ENCODE measurements at places on chromosomes 12 and 14.

GRCh38 chr12:124252964-124253363 lies 41.9 kb upstream of the RFLNA start:
- DNase-seq, result no peak

DNA sequence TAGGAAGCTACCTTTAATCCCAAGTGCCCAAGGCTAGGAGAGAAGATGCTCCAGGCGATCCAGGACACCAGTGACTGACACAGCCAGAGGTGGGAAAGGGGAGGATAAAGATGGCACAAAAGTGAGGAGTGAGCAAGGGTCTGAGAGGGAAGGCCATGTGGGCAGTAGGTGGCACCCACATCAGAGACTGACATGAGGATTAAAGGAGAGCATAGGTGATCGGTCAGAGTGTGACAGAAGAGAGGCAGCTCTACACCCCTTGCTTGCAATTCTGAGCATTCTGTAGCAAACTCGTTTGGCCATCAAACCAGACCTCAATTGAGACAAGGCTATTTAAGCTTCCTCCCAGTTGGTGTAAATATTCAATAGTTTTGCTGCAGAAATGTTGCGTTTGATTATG lies 724 bp upstream of the CD27 start:
- DNase-seq, result no peak

DNA sequence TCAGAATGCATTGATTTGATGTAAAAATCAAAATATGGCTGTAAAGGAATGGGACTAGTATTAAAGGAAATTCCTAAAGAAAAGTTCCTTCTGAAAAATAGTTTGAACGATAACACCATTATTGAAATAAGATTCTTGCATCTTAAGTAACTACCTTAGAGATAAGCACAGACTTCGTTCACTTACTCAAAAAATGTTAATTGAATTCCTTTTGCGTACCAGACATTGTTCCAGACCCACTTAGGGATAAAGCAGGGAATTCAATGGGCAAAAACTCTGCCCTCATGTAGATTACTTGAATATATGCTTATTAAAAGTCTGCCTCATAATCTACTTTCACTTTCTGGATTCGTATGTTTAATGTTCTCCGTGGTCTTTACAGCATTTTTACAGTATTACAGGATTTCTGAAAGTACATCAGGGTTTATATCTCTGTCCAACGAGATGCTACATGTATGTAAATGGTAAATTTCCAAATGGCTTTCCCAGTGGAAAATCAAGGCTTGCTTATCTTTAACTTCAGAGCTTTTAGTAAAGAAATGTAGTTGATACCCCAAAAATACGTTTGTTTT lies 213.7 kb downstream of the GXYLT1 start:
- no peak for DNase-seq

DNA sequence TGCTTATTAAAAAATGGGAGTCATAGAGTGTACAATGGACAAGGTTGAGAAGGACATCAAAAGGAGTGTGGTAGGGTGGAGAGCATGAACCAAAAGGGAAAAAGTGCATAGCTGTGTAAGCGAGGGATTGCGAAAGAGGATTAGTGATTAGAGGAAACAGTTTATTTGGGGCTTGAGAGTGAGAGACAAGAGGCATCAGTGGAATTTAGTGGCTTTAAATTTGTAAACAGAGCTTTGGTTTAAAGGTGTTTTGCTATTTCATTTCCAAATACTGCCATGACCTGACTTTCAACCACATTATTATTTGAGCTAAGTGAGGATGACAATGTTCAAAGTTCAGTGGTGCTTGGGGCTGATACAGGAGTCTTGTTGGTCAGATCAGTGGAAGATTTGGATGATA lies 53.4 kb downstream of the SLC16A7 start:
- no peak for DNase-seq

GRCh38 chr12:27083861-27084394 lies 1.6 kb upstream of the C12orf71 start:
- no peak for DNase-seq

GRCh38 chr12:125773033-125773640 lies 707.9 kb downstream of the AACS start:
- no peak for DNase-seq

GRCh38 chr14:72663076-72663487 lies 230.8 kb downstream of the DPF3 start:
- no peak for DNase-seq

GRCh38 chr12:52496590-52497071 lies 3.6 kb upstream of the KRT6A start:
- no peak for DNase-seq

GRCh38 chr12:107319533-107320032 lies 226.2 kb upstream of the CRY1 start:
- DNase-seq, result no peak

GRCh38 chr12:80195074-80195726 lies 95.9 kb downstream of the OTOGL start:
- no peak for DNase-seq

- no peak for DNase-seq
Observed at GRCh38 chr12:104958805-104959334, 780 bp upstream of the SLC41A2 start.

DNA sequence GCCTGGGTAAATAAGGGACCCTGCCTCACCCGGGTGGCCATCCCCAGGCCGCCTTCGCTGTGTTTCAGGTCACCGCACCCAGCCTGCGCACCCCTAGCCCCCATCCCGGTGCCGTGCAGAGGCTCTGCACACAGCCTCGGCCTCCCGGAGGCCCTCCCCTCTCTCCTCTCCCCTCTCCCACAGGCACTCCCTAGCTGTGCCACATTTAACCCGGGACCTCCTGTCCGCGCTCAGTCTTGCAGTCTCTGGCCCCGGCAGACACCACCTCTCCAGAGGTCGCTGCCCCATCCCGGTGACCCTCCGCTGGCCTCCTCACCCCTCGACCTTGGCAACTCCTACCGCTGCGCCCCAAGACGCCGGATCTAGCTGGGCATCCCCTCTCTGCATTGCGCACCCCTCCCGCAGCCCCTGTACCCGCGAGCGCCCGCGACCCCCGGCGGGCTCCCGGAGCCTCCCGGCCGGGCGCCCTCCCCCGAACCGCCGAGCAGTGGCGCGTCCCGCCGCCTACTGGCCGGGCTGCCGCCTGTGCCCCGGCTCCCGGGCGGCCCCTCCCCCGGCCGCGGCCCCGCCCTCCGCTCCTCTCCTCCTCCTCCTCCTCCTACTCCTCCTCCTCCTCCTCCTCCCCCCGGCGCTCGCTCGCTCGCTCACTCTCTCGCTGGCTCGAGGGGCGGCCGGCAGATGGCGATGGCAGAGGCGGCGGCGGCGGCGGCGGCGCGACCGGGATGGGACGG lies 120.7 kb downstream of the AACS start:
- DNase-seq, result peak; percentile 11

All from activated CD4-positive, alpha-beta T cell treated with anti-CD3 and anti-CD28 coated beads, Interleukin-2, amount 50 U/mL, for 24 hours (primary cell).